NCI-H524 (cell line): ENCODE measurements at places on chromosomes 12 and 14.

DNA sequence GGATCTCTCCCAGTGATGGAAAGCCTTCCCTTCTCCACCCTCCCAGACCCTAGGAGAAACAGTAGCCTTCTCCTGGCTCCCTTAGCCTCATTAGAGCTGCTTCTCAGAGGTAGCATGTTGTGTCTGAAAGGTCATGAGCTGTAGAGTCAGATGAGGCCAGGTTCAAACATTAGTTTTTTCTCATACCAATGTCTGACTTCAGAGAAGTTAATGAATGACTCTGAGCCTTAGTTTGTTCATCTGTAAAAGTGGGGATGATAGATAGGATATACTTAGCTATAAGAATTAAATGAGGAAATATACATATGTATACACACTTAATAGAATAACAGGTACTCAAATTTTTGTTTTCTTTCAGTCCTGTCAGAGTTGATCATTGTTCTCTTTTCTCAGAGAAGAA, 523 bp downstream of the SLC6A13 start:
- DNase-seq, result no peak

- DNase-seq, result no peak
Measured at GRCh38 chr14:55146425-55146824, 17.4 kb downstream of the LGALS3 start.

DNA sequence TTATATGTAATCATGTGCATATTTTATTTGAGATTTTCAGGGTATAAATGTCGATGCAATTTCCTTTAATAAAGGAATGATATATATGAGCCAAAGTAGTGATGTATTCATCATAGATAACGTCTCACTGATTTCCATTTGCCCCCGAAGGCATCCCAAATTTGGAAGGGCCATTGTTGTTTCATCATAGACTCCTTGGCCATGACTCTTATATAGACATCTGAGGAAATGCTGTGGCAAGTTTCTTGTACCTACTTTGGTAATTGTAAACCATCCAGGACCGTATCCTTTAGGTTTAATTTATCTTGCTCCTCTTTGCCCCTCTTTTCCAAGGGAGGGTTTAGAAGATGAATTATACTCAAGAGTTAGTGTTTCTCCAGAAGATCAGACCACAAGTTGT, 84.7 kb downstream of the SAMD4A start:
- no peak for DNase-seq

GRCh38 chr14:81434230-81434629, 34.1 kb upstream of the STON2 start:
- DNase-seq, result peak; percentile 29

GRCh38 chr12:71190822-71191221, 33.0 kb upstream of the TSPAN8 start:
- no peak for DNase-seq

DNA sequence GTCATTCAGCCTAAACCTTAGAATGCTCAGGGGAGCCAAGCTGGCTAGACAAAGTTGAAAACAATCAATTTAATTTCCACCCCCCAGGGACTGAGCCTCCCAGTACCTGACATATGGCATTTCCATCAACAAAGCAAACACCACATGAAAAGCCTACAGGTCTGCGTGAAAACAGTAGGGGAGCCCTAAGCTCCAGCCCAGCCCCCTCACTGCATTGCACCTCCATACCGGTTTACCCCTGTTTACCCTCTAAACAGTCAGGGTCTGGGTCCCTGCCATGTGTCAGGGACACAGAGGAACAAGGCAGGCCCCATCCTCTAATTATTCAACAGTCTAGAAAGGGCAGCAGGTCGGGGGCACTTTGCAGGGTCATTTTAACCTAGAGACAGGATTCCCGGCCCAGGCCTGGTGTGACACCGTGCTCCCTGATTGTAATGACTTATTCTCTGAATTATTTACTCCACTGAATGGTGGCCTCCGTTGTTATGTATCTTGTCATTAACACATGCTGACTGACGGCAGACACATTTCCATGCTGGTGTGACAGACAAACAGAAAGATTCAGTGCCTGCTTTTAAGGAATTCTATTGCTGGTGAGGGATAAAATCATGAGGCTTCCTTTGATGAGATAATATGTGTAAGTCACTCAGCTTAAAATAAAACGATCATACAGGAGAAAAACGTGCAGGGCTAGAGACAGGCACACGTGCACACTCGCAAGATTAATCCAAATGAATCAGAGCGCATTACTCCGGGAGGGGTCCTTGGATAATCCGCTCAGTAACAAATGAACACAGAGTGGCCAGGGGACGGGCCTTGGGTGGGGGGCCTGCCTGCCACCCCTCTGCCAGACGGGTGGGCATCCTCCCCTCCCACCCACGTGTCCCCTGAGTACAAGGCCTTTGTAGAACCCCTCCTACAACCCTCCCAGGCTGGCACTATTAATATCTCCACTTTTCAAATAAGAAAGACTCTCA, 23.2 kb downstream of the CCDC88C start:
- peak; percentile 88 for DNase-seq

- DNase-seq, result no peak
Measured at GRCh38 chr12:68611094-68611805, 551 bp downstream of the RAP1B start.

- DNase-seq, result no peak
Measured at GRCh38 chr12:52606096-52606495, 4.8 kb upstream of the KRT72 start.

DNA sequence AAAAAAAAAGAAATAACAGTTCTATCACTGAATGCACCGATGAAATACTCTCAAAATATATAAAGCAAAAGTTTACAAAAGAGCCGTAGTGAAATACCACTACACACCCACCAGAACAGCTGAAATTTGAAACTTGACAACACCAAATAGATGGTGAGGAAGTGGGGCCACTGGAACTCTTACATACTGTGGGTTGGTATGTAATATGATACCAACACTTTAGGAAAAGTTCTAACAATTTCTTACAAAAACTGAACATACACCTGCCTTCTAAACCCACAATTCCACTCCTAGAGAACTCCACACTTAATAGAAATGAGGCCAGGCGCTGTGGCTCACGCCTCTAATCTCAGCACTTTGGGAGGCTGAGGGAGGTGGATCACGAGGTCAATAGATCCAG, 14.1 kb downstream of the EIF5 start:
- DNase-seq, result no peak

DNA sequence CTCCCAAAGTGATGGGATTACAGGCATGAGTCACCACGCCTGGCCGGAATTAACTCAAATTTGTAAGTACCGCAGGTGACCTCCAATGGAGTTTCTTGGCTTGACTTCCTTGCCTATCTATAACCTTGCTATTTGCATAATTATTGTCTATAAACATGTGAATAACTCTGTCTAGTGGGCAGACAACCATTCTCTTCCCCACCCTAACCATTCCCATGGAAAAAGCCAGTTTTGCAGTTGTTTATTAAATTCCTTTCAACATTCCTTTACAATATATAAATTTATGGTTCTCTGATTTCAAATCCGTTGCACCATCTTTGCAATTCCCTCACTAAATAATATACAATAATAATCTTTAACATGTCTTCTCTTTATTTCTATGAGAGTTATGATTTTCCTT, 61.0 kb upstream of the ZDHHC17 start:
- DNase-seq, result no peak

DNA sequence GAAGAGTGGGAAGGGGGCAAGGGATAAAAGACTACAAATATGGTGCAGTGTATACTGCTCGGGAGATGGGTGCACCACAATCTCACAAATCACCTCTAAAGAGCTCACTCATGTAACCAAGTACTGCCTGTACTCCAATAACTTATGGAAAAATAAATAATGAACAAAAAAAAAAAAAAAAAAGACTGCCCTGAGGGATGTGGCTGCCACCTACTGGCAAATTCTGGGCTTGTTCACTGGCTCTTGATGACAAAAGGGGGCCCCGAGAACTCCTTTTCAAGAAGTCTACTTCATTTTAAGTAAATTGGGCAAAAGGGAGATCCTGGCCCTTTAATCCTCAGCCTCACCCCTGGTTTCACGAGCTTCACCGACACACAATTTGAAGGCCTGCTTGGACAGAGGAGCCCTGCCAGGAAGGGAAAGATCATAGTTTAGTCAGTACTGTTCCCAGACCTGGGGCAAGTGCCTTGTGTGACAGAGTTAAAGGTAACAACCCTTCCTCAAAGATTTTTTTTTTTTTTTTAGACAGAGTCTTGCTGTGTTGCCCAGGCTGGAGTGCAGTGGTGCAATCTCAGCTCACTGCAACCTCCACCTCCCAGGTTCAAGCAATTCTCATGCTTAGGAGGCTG, 26.1 kb upstream of the STAC3 start:
- no peak for DNase-seq

DNA sequence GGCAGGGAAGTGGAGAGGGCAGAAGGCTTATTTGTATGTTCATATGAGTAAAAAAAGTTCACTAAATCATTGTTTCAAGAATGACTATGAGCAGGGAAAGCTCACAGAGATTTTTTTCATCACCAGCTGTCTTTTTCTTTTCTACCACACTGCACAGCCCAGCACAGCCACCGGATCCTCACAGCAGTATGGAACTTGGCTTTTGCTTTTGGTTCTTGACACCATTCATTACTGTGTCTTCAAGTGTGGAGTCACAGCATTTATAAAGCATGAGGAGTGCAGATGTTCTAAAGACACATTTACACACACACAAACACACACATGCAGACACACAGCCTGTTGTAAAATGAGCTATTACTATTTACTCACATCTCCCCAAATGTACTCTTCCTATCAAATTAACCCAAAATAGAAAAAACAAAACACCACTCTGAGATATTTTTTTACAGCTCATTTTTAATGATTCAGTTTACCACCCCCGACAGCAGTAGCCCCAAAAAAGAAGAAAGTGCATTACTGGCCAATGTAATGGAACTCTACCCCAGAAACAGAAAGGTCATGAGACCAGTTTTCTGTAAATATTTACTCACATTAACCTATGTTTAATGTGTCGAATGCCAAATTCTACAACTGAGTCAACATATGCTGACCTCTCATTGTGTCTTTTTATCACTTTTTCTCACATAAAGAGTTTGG, 60.5 kb downstream of the BTG1 start:
- no peak for DNase-seq

GRCh38 chr14:32733015-32733414, 205.7 kb upstream of the NPAS3 start:
- DNase-seq, result no peak

- no peak for DNase-seq
Measured at GRCh38 chr12:102542816-102543440, 62.6 kb upstream of the IGF1 start.

GRCh38 chr12:46787496-46788055, 38.2 kb downstream of the SLC38A4 start:
- DNase-seq, result no peak

DNA sequence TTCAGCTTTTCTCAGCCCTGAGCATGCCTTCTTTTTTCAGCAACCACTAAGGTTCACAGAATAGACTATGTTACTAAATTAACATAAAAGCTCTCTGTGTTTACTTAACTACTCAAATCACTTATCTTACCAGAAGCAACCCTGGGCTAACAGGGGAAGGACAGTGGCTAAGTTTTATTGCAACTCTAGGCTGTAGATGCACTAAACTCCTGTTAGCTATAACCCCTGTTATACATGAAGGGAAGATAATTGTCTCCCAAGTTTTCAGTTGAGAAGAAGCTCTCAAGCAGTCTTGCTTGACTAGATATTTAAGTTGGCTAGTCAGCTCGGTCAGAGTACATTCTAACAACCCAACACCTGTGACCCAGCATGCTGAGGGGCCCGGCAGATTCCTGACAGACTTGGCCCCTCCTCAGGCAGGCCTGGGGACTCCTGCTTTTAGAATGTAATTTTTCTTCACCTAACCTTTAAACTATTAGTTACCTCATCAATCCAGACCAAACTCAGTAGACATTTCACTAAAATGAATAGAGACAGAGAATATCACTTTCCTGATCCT, 464.5 kb downstream of the EGLN3 start:
- no peak for DNase-seq

DNA sequence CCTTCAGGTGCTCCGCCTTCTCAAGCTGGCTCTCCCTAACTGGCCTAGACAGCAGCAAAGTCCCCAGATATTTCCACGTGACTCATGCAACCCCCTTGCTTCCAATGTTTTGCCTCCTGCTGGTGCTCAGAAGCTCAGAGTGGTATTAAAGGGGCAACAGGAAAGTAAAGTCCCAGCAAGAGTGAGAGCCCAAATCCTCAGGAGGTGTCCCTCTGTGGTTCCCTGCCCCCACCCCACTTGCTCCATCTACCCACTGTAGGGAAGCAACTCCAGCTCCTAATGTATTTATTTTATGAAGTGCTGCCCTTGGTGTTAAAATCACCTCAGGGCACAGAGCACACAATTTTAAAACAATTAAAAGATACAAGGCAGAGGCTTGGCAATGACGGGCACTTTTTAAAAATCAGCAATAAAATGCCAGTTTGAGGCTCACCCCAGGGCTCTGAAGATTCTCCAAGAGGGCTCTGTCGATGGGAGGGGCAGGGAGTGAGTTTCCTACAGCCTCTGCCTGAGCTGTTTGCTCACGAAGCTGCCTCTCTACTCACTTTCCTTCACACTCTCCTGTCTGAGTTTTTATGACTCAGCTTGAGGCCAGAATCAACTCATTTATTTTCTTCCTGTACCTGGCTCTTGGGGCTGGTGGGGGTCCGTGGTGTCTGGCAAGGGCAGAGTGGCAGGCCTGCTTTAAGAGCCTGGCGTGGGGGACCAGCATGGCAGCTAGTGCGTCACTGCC, 81.9 kb upstream of the MAX start:
- no peak for DNase-seq

DNA sequence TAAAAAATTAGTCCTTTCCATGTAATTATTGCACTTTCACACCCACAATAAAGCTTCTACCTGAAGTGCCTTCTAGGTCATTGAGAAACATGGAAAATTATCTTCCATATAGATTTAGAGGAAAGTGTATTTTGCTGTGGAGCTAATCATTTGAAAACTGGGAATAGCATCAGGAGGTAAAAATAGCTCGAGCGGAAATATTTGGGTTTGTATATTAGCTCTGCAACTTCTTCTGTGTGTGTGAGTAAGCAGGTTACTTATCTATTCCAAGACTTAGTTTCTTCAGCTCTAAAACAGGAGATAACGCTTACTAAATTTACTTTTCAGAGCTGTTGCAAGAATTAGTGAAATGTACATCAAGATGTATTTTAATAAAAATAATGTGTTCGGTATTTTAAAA, 95.0 kb upstream of the MON2 start:
- no peak for DNase-seq

DNA sequence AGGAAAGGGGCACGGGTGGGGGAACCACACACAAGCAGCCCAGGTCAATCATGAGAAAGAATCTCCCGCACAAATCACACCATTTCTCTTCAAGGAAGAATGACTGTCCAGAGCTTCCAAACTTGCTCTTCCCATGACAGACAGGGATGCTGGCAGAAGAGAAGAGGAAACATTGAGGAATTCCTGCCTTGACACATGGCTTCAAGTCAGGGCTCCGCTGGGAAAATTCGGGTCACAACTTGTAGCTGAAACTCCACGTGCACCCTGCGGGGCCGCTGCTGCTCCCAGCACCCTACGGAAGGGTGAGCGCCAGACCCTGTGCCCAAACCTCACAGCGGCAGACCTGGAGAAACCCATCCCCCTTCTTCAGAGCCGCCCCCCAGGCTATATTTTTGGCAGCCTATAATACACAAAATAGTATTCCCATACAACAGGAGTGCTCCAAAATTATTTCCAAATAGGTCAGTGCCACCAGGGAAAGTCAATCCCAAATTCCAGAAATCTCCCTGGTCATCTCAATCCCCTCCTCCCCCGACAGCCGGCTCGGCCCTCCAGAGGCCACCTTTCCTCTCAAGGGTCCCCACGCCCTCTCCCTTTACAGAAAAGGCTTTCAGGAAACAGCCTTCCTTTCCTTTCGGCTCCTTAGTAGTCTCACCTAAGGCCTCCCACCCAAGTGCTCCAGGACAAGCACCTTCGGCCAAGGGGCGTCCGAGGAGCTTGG, 1.3 kb downstream of the TMEM132D start:
- peak; percentile 20 for DNase-seq

GRCh38 chr14:54329082-54329695, 67.6 kb upstream of the CDKN3 start:
- peak; percentile 82 for DNase-seq
